WTC11 (cell line): ENCODE measurements at places on chromosomes 13 and 19. TPM values are rescaled to one million over a fixed set of nuclear protein-coding genes. Genes with fewer than 3 reads are reported as not detected.

DNA sequence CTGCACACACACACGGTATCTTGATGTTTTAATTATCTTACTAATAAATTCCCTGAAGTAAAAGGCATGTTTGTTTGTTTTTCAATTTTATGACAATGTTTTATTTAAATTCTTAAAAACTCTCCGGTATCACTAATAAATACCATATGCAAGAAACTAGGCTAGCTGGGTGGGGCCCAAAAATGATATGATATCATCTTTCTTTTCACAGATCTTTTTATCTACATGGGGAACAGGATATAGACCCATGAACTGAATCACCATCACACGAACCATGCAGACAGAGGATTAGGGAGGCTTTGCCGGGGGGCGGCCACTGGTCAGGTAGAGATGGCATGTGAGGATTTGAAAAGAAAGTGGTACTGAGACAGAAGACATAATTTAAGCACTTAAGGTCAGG is 266.4 kb downstream of the ENOX1 start:
- no peak for DNase-seq

DNA sequence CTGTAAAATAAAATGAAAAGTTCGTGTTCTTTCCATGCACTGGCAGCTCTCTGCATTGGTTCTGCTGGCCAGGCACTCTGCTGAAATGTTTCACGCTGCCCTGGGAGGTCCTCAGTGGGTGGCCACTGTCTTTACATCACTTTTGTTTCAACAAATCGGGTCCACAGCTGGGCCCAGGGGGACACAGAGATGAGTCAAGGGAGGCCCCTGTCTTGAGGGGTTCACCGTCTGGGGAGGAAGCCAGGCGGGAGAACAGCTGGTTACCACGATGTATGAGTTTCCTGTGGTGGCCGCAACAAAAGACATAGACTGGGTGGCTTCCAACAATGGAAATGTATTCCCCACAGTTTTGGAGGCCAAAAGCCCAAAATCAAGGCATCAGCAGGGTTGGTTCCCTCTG is 5.1 kb upstream of the KLF2 start:
- no peak for DNase-seq

DNA sequence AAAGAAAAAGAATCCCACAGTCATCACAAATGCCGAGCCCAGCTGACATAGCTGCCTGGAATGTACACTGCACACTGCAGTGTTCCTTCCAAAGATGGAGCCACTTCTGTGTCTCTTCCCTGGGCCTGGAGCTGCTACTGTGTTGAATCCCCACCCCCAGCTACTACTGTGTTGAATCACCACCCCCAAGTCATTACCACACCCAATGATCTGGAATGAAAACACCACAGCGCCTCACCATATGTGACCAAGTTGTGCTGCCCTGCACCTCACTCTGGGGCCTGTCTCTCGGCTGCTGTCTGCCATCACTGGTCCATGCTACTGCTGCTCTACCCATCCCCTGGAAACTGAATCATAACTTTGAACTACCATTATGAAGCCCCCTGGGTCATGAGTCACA is 861.2 kb downstream of the UQCRFS1 start:
- DNase-seq = no peak

DNA sequence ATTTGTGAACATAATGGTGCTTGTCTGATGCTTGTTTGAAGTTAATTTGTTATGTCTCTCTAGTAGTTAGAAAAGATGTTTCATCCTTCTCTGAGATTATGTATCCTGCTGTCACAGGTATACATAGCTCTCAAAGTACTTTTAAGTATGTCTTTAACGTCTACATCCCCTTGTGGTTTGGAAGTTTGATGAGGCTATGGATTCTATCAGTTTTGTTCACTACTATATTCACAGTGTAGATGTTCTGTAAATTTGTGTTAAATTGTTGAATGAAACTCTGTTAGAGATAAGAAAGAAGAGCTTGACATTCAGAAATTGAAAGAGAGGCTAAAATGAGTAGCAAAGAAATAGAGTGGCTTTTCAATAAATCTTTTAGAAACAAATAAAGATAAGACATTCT is 304.6 kb upstream of the MIR17HG start:
- no peak for DNase-seq

Gene ZNF560
- 4.4 to 5.8 TPM (median 4.9 TPM) in 3 replicates for total RNA-seq

Gene CD209
- 0.09 to 0.44 TPM in 2 of 3 replicates, not detected in the other for total RNA-seq

DNA sequence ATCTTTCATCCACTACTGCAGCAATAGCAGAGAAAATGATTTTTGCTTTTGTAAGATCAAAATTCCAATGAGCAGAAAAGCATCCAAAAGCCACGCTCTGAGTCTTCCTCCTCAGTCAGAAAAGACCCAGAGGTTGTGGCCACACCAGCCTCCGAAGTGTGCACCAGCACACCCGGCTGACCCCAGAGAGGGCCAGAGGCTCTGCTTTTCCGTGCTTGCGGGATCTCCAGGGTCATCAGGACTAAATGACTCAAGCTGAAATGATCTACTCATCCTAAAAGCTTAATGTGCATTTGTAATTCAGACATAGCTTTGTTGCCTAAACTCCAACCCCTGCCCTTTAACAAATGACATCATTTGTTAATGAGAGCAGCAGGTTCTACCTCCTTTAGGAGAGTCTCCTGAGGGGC is 16.5 kb downstream of the RXFP2 start:
- DNase-seq = no peak

DNA sequence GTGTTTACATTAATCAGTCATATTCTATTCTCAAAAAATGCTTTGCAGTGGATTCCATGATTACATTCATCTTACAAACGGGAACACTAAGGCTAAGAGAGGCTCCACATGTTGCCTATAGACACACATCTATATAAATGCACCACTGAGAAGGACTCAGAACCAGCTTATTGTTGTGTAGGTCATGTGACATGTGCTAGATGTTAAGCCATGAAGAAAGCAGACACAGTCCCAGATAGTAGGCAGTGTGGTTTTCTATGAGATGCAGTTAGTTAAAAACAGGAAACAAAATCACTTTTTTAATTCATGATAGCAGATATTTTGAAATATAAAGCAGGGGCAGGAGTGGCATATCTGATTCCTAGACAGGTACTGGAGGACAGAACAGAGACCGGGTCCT is 10.7 kb downstream of the SIGLEC6 start:
- no peak for DNase-seq

DNA sequence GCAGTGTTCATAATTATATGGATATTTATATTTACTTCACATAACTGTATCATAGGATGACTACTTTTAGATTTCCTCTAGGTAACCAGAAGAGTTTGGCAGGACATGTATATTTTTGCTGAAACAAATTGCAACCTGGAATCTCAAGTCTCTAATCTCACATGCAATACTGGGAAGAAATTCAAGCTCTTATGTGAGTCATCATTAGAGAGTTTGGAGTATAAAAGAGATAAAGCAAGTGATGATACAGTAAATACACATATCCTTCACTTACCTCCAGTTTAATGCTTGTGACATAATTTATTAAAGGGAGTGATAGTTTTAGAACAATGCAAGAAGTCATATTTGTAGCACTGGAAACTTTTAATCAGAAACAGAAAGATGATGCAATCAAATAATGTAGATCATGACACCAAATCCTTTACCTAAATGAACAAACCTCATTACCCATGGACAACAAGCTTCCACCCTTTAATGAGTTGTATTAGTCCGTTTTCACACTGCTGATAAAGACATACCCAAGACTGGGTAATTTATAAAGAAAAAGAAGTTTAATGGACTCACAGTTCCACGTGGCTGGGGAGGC is 15.8 kb upstream of the OR7A17 start:
- DNase-seq = no peak

- peak; percentile 77 for DNase-seq
Measured at GRCh38 chr19:41175801-41176777, 16.9 kb upstream of the CYP2S1 start.

DNA sequence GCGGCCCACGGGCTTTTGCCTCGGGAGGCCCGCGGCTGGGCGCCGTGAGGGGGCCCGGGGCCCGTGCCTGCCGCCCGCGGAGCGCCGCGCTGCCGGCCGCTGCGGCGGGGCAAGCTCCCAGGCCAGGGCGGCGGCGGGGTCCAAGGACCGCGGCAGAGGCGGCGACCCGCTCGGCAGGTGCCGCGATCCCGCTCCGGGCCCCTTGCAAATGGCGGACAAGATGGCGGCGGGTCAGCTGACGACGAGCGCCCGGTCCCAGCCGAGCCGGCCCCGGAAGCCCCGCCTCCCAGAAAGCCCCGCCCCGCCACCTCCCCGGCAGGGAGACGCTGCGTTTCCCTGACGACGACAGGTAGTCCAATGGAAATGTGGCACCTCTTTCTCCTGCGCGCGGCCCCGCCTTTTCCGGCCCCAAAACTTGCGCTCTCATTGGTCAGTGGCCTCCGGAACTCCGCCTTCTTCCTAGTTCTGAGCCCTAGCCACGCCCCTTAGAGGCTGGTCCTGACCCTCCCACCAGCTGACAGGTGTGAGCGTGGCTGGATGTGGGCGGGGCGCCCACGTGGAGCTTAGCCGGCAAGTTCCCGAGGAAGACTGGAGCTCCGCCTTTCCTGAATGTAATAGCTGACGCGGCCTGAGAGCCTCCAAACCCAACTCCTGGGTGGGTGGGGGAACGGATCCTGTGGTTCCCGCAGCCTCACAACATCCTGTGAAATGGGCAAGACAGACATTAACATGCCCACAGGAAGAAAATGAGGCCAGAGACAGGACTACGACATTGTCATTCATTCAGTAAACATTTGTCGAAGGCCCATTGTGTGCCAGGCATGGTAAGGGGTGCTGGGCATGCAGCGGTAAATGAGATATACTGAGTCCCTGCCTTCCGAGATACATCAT is at the start of gene AP3D1:
AP3D1 (minus strand) TSS at position 228 of the 891 bp plus-strand sequence. CDS start 232 bp downstream, outside the sequence.
- peak; percentile 100 for DNase-seq

GRCh38 chr13:45206340-45206739 is 5.5 kb upstream of the KCTD4 start:
- DNase-seq = no peak

Gene TMEM145
- total RNA-seq = 6.9 to 7.1 TPM (median 7.0 TPM) in 3 replicates

Gene ZNF724
- total RNA-seq = 47.9 to 59.0 TPM (median 48.2 TPM) in 3 replicates

GRCh38 chr19:35005256-35005977 is 5.3 kb downstream of the GRAMD1A start:
- DNase-seq = no peak

DNA sequence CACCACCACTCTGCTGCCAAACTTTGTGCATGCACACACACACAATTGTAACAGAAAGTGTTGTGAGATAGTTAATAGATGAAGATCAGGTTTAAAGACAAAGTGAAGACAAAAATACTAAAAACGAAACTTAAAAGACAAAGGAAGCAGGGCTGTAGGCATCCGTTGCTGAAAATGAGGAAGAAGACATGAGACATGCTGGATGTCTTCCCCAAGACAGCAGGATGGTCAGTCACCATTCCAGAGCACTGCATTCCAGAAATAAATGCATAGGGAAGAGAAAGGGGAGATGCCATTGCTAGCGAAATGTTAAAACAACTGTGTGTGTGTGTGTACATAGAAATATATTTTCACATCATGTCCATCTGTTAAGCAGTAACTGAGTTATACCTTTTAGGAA is 520.1 kb downstream of the SUCLA2 start:
- no peak for DNase-seq

GRCh38 chr13:63901630-63902029 is 2486.0 kb upstream of the PCDH20 start:
- peak; percentile 18 for DNase-seq

GRCh38 chr19:44636439-44637389 is 7.0 kb upstream of the PVR start:
- DNase-seq = no peak

- no peak for DNase-seq
Measured at GRCh38 chr13:95647321-95647720, 2.8 kb upstream of the DZIP1 start.

- no peak for DNase-seq
Measured at GRCh38 chr13:54241719-54242118, 1213.1 kb downstream of the OLFM4 start.

GRCh38 chr19:38234615-38235014 is 10.6 kb upstream of the DPF1 start:
- DNase-seq = no peak

Gene PSPN
- 1.9 to 3.5 TPM (median 2.9 TPM) in 3 replicates for total RNA-seq

DNA sequence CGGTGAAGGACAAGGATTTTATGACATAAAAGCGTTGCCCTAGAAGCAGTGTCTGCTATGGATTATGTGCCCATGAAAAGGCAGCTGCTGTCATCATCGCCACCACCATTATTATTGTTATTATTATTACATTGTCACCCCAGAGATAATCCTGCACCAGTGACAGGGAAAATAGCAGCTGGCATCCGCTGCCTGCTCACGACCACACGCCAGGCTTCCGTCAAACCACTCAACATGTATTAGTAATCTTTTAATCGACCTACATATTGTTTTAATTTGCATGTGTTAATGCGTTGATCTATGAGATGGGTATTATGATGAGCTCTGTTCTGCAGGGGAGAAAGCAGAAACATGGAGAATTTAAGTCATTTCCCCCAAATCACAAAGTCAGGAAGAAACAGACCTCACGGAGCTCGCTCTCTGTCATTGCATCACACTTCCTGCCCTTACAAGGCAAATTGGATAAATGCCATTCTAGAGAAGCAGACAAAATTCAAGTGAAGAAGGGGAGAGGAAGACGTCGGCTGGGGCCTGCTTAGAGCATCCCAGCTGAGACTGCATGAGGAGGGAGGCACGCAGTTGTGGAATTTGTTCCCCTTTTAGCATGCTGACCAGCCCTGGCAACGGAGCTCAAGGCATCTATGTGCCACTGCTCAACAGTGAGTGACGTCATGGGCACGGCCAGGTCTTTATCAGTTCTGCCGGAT is at the start of gene FFAR3:
FFAR3 (plus strand) TSS at position 594 of the 707 bp plus-strand sequence. CDS start 431 bp downstream, outside the sequence.
- DNase-seq = no peak

DNA sequence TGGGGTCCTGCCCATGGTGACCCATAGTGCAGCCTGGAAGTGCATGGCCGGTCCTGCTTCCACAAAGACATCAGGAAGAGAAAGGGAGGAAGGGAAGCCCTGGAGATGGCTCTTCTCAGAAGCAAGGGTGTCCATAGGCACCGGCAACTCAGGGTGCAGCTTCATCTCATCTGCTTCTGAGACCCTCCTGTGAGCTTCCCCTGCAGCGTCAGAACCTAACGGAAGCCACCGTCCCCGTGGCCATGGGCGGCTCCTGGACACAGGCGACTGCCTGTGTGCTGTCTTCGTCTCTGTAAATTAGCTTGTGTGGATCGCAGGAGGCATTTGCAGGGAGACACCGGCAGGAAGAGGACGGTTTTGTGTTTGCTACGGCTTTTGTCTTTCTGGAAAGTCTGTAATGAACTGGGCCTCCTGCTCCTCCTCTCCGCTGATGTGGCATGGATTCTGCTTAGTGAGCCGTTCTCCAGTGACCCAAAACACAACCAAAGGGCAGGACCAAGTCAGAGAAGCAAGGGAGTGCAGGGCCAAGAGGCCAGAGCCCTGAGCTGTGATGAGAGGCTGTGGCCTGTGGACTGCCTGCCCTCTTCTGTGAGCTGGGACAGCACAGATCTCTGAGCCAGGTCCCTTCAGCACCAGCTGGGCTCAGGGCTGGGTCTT is 2.5 kb downstream of the ATP4B start:
- DNase-seq = peak; percentile 11

Gene KLK14
- 1.1 to 1.6 TPM (median 1.4 TPM) in 3 replicates for total RNA-seq
